ENCODE measurements at places on chromosomes 7 and 10.

DNA sequence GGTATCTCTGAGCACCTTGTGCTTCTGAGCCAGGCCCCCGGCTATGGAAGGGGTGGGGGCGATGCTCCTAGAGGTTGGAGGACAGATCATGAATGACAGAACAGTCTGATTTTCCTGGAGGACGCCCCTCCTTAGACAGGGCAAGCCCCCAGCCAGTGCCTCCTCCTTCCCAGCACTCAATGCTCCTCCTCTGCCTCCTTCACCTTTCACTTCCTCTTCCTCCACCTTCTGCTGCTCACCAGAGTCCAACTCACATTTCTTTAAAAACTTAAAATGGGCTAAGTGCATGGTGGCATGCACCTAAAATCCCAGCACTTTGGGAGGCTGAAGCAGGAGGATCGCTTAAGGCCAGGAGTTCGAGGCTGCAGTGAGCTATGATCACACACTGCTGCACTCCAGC, 71.1 kb upstream of the CUX1 start:
- no peak for DNase-seq

- DNase-seq = no peak
Measured at GRCh38 chr10:127690176-127690835, 46.7 kb upstream of the FOXI2 start.

GRCh38 chr10:93751124-93751523, 6.6 kb upstream of the LGI1 start:
- no peak for DNase-seq

GRCh38 chr7:36013246-36014014, 139.6 kb upstream of the EEPD1 start:
- DNase-seq = no peak

DNA sequence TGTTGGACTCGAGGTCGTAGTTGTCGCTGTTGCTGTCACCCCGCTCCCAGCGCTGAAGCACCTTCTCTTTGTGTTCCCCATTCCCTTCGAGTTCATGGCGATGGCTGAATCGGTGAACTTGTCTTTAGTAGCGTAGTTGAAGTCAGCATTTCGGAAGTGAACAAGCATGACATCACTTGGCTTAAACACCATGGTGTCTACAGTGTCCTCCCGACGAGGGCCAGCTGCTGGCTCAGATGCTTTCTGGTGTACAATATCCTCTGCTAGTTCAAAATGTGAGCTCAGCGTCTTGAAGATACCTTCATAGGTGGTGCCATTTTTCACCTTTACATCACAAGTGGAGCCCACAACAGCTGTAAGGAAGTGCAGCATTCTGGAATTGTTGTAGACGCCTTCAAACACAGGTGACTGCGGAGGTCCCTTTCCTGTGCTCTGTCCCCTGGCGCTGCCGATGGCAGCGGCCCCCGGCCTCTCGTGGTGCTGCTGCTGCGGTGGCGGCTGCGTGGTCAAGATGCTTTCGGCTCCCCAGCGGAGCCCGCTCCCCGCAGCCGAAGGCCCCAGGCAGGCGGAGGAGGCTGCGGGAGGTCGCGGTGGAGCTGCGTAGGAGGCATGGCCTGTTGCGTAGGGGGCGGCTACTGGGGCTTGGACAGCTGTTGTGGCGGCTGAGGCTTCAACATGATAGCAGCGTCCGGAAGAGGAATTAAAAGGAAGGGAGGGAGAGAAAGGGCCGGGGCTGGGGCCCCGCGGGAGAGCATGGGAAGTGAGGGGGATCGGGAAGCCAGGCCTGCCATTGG, 59.3 kb downstream of the ANKMY2 start:
- DNase-seq = no peak

DNA sequence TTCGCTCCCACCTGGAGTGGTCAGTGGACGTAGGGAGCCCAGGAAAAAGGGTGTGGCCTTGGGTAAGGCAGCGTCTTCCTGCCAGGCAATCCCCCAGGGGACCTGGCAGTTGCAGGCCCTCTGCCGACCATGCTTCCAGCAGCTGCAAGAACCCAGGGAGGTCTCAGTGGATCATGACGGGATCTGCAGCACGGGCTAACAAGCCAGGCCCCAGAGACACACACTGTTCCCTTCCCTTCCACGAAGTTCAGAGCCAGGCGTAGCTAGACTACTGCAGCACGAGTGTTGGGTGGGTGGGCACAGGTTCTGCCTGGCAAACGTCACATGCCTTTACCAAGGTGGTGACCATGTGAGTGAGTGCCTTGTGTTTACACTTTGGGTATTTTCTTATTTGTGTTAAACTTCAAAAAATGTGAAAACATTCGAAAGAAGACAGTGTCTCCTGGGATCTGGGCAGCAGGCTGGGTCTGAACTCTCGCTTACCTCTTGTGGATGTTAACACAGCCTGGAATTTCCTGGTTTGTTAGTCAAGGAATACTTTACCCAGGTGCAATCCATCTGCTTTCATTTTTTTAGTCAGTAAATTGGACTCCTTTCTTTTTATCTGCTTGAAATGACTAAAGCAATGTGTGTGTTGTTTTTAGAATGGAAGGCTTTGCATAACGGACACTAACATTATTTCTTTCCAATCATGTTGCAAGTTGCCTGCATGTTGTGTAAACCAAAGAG, 48.2 kb upstream of the VIPR2 start:
- DNase-seq = no peak

GRCh38 chr10:107056182-107056581, 108.3 kb downstream of the SORCS1 start:
- no peak for DNase-seq

DNA sequence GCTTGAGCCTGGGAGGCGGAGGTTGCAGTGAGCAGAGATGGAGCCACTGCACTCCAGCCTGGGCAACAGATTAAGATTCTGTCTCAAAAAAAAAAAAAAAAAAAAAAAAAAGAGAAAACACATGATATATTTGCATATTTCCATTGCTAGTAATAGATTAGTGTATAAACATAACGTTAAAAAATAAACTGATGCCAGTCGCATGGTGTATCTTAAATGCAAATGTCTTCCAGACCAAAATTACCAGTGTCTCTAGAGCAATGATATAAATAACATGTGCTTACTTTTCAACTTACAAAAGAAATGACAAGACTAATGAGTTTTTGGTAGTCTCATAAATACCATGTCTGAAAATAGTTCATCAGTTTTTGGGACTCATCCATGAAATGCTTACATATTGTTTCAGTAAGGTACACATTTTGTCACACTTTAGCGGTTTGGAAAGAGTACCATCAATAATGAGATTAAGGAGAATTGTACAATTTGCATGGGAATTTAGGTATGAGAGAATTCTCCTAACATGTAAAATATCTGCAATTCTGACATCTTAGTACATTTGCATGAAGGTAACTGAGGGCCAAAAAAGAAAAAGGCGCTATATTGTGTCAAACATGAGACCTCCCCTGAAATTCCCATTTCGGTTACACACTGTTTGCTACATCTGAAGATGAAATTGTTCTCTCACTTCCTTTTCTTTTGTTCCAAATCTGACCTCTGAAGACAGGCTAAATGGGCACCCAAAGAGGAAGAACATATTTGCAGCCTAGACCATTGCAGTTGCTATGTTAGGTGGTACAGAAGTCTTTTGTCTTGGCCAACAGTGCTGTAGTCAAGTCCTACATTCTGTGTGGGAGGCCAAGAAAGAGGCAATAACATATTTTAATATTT, 51.5 kb upstream of the PIP4K2A start:
- no peak for DNase-seq

DNA sequence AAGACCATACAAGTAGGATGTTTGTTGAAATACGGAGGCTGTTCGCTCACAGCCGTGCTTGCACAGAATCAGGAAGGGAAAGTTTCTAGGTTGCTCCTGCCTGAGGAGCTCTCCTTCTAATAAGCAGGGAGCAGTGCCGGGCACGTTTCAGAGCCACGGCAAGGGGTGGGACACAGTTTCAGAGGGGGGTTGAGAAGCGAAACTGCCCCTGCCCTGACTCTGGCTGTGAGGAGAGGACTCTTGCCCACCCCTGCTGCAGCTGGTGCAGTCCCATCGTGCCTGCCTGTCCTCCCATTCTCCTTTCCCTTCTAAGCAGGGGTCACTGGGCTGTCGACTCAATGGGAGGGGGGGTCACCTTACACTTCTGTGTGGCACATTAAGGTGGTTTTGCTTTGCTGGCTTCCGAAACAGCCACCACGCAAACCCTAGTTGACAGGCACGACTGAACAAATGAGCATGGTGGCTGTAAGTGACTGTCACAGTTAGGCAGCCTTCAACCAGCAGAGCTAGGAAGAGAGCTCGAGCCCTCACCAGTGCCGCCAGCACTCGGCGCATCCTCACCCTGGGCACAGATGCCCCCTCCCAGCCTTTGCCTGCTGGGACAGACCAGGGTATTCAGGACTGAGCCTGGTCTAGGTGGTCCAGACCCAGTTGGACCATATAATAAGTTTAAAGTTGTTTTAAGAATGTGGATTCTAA, 37.5 kb downstream of the ZNF467 start:
- no peak for DNase-seq

DNA sequence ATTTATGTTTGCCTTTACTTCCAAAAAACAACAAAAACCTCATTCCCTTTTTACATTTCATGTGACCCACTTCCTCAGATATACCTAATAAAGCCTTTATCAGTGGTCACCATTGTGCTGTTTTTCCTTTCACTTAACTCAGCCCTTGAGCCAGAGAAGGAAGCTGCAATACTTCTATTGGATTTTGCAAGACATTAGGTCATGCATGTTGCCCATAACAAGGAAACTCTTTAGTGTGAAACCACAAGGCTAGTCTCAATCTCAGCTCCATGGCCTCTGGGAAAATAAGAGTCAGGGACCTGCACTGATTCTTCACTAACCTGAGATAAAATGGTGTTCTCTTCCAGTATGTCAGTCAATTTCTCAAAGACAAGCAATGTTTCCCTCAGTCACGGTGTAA, 27.8 kb downstream of the STEAP4 start:
- no peak for DNase-seq

DNA sequence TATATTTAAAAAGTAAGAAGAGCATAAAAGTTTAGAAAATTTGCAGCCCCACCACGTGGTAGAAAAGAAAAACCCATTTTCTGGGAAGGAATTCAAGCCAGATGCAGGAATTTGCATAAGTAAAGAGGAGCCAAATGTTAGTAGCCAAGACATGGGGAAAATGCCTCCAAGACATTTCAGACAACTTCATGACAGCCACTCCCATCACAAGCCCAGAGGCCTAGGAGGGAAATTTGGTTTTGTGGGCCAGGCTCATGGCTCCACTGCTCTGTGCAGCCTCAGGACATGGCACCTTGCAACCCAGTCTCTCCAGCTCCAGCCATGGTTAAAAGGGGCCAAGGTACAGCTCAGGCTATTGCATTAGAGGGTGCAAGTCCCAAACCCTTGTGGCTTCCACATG, 411.9 kb downstream of the THSD7A start:
- no peak for DNase-seq

GRCh38 chr7:28921822-28922221, 36.3 kb downstream of the TRIL start:
- peak; percentile 14 for DNase-seq

Measured in T-helper 1 cell (primary cell).